ENCODE measurements at places on chromosomes 1 and 21.

GRCh38 chr1:68046885-68047658 is 3.4 kb downstream of the DIRAS3 start:
- DNase-seq: no peak

DNA sequence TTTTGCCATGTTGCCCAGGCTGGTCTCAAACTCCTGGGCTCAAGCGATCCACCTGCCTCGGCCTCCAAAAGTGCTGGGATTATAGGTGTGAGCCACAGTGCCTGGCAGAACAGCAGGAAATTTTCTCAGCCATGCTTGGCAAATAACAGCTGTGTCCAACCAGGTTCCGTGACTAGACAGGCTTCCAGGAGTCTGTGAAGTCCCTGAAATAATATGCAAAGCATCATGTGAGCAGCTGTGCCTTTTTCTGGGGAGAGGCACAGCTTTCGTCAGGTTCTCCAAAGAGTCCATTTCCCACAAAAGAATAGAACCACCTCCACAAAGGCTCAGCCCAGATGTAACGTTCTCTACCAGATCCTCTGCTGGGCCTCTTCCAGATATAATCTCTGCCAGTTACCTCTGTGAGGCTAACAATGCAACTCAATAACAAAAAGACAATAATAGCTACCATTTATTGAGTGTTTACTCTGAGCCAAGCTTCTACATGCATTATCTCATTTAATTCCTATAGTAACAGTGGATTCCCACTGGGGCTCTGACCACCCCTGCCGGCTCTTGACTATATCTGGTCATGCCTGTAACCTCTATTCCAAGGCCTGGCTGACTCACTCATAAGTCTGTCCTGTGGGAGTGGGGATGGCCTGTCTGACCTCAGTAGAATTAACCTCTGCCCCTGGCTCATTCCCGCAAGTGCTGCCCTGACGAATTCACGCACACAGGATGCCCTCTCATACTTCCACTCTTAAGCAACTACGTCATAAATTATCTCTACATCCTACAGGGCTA is 4.0 kb upstream of the NKAIN1 start:
- DNase-seq: no peak

- no peak for DNase-seq
Measured at GRCh38 chr1:230204842-230205241, 137.8 kb downstream of the GALNT2 start.

DNA sequence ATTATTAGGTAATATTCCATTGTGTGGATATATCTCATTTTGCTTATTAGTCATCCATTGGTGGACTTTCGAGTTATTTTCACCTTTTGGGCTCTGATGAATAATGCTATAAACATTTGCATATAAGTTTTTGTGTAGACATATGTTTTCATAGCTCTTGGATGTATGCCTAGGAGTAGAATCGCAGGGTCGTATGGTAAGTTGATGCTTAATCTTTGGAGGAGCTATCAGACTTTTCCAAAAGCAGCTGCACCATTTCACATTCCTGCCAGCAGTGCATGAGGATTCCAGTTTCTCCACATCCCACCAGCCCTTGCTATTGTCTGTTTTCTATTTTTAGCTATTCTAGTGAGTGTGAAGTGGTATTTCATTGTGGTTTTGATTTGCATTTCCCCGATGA is 120.3 kb upstream of the TMEM51 start:
- no peak for DNase-seq

DNA sequence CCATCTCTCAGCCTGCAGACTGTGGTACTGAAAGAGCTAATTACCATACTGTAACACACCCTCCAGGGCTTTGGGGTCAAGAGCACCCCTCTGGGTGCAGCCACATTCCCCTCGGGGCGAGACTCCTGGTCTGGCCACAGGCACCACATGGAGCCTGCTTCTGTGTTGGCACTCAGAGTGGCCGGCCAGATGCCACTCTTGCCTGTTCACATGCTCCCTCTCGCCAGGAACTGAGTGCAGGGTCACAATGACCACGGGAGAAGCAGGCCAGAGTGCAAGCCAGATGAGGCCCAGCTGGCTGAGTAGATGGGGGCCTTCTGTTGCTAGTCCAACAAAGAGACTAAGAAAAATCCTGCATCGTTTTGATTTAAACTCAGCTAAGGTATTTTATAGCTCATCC is 864.0 kb downstream of the KCNT2 start:
- DNase-seq: no peak

GRCh38 chr1:227532019-227532619 is 31.2 kb upstream of the ZNF678 start:
- DNase-seq: no peak

DNA sequence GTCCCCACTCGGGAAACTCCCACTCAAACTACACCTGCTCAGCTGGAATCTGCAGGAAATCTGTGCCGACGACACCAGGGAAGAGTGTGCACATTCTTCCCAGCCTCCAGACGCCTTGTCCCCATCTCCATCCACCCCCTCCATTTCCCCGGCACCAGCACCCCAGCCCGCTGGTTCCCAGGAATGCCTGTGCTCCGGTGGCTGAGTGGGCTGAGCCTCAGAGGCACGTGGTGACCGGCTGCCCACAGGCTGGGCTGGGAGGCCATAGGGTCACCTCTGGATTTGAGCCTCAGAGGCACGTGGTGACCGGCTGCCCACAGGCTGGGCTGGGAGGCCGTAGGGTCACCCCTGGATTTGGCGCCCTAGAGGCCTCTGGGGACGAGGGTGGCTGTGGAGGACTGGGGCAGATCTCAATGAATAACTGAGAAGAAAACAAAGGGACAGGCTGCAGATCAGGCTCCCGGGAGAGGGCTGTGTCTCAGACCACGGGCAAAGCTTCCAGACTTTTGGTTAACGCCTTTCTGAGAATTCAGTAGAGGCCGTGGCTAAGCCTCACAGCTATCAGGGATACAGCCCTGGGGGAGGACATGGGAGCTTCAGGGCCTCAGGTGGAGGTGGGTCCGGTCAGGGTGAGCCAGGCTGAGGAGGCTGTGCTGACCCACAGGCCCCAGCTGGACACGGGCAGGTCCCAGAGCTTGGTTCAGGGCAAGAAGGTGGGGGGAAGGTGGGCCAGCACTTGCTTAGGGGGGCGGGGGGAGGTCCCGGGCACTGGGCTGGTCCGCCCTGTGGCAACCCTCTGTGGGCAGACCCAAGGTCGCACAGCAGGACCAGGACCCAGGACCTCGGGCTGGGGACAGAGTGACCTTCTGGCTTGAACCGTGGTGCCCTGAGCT is 17.3 kb upstream of the TTLL10 start:
- no peak for DNase-seq

DNA sequence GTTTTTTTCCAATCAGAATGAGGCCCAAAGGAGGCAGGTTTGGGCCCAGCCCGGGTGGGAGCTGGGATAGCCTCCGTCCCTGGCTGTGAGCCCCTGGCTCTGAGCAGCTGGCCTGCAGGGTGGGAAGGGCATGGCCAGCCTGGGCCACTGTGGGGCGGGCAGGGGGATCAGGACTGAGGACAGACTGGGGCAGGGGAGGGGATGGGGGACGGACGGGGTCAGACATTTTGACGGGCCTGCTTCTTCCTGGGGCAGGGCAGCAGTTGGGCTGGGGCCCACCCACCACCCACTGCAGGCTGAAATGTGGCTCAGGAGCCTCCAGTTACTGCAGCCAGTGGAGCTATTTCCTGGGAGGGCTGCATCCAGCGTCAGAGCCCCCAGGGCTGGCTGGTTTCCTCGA is 2.5 kb upstream of the SLC6A9 start:
- DNase-seq: no peak

- DNase-seq: no peak
Measured at GRCh38 chr1:220828950-220829586, 42.4 kb downstream of the MTARC1 start.

DNA sequence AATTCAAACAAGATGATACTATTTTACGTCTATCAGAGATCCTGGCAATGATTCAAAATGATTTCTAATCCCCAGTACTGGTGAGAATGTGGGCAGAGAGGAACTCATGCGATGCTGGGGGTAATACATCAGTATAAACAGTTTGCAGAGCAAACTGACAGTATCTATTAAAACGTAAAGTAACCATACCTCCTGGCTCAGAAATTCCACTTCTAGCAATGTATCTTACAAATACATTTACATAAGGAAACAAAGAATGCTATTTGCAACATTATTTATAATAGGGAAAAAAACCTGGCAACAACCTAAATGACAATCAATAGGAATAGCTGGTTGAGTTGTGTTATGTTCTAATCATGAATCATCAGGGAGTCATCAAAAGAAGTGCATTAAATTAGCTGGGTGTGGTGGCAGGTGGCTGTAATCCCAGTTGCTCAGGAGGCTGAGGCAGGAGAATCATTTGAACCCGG is 15.9 kb downstream of the RCAN1 start:
- DNase-seq: no peak
